HuH-7 (cell line): ENCODE measurements at places on chromosomes 7 and 10.

GRCh38 chr7:48091506-48092433 lies 2.7 kb downstream of the UPP1 start:
- no peak for DNase-seq

- no peak for DNase-seq
Measured at GRCh38 chr7:45192621-45193041, 35.0 kb downstream of the RAMP3 start.

DNA sequence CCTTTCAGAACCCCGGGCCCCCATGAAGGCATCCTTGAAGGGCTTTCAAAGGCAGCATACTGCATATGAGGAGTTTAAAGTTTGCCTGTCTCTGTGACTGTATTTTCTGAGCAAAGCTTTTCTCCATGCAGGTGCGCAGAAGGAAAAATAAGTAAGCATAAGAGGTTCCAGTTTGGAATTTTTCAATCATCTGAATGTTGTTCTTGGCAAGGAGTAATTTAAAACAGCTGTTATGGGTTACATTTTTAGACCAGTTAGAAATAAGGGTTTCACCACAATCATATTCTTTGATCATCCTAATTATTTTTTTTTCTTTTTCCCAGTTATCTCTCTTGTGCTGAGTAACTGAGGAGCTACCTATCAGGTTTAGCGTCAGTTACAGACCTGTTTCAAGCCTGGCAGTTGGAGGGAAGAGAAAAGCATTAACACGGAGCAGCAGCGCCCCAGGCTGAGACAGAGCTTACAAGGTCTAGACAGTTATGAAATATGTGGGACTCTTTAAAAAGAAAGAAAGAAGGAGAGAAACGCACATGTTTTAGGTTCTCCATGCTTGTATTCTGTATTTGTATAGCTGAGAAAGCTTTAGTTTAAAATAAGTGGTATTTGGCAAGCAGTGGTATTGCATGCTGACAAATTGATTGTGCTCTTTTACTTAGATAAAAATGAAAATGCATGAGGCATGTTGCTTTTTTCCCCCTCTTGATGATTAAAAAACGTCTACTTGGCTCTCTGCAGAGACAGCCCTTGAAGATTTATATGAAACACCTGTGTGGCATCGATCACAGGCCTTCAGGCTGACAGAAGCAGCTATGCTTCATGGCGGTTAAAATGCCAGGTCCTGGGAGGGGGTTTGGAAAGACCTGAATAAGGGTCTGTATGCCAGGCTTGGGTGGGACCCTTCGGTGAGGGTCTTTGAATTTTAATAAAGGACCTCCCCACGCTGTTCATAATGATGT lies 157.6 kb downstream of the GRK5 start:
- DNase-seq = no peak

DNA sequence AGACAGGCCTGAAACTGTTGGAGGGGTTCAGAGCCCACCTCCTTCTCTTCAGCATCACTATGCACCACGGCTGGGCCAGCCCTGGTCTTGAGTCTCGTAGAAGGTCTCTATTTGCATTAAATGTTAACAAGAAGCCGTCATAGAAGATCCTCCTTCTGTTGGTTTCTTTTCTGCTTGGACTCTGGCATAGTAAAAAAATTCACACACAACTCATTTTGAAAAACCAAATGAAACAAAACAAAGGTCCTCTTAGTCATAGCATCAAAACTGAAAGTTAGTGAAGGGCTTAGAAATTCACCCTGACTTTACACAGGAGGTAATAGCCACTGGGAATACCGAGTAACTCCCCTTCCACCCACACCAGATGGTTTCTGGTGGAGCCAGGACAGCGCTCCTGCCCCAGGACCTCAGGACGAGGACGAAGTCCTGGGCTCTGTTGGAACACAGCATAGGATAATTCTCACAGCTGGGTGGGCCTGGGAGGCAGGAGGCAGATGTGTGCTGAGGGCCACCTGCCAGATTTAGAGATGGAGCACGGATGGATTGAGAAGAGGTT lies 248.4 kb upstream of the KLF6 start:
- no peak for DNase-seq

DNA sequence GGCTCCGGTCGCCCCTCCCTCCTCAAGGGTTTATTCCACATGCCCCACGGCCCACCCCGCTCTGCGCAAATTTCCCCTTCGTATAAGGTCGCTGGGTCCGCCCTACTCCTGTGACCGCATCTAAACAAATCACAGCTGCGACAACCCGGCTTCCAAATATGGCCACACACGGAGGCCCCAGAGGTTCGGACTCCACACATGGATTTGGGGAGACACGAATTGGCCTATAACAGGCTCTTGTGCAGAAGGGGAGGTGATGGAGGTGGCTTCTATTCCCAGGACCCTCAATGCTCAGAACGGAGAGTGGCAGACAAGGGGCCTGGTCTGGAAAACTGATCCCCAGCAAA lies 90.1 kb downstream of the FOXL3 start:
- DNase-seq = no peak

DNA sequence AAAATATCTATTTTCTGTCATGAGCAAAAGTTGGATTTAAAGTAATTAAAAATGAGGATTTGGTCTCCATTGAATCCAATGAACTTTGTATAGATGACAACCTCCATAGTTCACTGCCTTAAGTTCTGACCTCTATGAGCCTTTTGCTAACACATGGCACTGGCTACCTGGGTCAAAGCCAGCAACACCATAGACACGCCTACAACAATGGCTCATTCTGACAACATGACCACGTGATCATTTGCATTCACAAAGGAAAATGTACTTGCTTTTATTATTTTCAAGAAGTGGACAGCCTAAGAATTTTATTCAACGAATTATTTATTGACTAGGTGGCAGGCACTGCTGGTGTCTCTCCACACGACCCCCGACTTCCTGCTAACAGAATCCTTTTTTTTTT lies 90.6 kb downstream of the CARD11 start:
- DNase-seq = no peak

GRCh38 chr7:28005847-28006231 lies 174.8 kb downstream of the JAZF1 start:
- no peak for DNase-seq

GRCh38 chr7:114939484-114940097 lies 17.7 kb downstream of the MDFIC start:
- DNase-seq = no peak

DNA sequence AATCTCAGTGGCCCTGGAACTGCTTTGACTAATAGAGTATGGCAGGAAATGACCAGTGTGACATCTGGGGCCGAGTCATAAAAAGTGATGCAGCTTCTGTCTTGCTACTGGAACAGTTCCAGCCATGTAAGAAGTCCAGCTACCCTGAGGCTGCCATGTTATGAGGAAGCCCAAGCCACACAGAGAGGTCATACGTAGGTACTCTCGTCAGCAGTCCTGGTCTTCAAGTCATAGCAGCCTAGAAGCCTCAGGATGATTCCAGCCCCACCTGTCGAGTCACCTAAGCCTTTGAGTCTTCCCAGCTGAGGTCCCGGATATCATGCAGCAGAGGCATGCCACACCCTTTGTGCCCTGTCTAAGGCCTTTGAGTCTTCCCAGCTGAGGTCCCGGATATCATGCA lies 92.1 kb downstream of the PPP1R3C start:
- no peak for DNase-seq

DNA sequence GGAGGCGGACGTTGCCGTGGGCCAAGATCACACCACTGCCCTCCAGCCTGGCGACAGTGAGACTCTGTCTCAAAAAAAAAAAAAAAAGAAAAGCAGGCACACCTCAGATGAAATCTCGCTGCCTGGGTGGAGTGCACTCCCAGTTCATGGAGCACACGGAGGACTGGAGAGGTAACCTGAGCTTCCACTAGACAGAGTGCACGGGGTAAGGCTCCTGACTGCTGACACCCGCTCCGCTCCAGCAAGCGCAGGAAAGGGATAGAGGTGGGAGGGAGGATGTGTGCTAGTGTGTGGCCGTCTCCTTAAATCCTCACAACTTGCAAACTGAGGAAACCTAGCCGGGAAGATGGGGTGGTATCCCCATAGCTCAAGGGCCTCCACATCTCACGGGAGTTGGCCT lies 50.8 kb downstream of the FAM53B start:
- DNase-seq = no peak

DNA sequence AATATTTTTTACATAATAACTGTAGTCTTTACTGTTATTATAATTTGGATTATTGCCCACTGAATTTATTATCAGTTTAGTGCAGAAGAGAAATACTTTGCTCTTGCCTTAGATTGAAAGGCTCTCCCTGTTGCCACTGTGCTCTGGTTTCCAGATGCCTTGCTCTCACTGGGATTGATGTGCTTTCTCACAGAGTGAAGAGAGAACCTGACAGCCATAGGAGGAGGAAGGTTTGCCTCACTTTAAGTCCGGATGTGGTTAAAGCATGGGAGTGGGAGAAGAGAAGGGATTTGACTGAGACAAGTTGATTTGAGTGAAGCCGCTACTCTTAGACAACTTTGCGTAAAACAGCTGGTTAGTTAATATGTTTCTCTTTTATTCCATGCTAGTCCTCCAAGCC lies 68.2 kb upstream of the RPA3 start:
- DNase-seq = no peak

DNA sequence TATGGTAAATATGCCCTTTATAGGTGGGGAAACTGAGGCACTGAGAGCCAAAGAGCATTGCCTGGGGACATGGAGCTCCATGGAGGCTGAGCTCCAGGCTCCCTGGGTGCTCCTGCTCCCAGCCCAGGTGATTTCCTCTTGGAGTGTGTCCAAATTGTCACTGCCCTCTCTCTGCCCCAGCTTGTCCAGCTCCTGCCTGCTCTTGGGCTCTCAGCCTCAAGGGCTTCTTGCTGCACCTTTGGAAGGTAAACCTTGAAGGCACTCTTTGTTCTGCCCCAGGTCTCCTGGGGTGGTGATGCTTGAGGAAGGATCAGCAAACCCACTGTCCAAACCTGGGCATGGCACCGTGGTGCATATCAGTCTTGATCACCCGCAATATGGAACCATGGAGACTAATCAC lies 166.1 kb downstream of the RPS24 start:
- DNase-seq = no peak

GRCh38 chr10:50417486-50417885 lies 166.2 kb upstream of the ASAH2 start:
- DNase-seq = no peak

GRCh38 chr10:69890065-69890847 lies 88.5 kb downstream of the COL13A1 start:
- DNase-seq = no peak

GRCh38 chr7:44220046-44220357 lies 19.2 kb downstream of the YKT6 start:
- no peak for DNase-seq

DNA sequence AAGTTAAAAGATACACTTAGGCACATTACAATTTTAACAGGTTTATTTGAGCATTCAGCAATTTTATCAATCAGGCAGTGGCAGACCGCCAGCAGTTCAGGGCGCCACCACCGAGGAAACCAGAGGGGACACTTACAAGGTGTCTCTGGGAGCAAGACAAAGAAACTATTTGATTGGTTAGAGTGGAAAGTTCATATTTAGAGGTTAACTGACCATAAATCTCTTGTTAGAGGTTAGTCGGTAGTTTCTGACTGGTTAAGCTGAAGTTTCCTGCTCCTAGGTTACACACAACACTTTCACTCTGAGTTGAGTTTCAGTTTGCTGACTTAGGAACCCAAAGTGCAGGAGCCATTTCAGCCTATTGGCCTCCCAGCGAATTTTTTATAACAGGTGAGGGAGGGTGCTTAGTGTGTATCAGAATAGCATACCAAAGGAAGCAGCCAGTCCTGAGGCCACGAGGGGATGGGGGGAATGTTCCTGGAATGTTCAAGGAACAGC lies 10.8 kb upstream of the PVRIG start:
- no peak for DNase-seq
